ENCODE measurements at places on chromosomes 7 and 10.

DNA sequence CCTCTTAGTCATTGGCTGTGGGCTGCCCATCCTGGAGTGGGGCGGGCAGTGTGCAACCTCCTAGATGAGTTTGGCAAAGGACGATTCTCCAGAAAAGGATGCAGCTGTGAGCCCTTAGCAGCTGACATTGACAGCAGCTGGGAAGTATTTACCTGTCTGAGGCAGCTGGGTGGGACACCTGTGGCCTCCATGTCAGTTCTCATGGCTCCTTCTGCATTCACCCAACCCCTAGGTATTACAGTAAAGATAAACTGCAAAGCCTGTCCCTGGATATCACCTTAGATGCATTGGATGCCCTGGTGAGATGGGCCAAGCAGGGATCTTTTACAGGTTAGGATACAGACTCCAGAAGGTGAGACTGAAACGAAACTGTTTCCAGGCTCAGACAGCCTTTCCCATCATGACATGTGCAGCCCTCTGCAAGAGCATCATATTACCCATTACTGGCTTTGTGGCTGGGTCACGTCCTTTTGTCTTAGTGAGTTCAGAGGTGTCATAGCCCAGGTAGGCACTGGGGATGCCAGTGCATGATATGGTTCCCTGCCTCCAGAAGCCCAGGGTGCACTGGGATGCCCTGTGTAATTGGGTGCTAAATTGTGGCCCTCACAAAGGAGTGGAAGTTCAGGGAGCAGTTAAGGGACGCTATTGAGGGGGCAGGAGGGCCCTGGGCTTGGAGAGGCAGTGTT, 28.9 kb downstream of the MINDY4 start:
- DNase-seq = no peak

- no peak for DNase-seq
Measured at GRCh38 chr10:1774796-1775195, 37.5 kb upstream of the ADARB2 start.

DNA sequence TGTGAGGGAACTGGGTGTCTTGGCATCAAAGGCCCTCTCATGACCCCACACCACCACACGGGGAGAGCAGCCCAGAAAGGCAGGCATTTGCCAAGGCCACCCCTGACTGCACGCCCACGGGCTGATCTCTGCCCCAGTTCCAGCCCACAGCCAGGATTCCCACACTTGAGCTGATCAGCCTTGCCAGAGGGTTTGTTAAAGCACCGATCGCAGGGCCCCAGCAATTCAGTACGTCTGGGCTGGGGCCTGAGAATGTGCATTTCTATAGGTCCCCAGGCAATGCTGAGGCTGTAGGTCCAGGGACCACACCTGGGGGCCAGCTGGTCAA, 103.9 kb downstream of the TNS3 start:
- DNase-seq = no peak

DNA sequence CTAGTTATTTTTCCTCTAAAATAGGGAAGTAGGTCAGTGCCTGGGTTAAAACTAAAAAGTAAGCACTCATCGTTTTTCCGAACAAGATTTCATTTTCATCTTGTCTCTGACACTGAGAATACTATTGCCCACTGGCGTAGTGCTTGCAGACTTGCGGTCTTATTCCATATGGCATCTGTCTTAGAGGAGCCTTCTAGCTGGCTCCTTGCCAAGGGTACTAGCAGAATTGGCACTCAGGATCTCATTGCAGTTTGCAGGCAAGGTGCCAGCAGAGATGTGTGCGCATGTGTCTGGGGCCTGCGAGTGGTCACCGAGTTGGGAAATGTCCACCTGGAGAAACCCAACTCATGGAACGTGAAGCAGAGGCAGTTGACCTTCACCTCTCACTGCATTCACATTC, 143.4 kb downstream of the CELF2 start:
- DNase-seq = no peak

DNA sequence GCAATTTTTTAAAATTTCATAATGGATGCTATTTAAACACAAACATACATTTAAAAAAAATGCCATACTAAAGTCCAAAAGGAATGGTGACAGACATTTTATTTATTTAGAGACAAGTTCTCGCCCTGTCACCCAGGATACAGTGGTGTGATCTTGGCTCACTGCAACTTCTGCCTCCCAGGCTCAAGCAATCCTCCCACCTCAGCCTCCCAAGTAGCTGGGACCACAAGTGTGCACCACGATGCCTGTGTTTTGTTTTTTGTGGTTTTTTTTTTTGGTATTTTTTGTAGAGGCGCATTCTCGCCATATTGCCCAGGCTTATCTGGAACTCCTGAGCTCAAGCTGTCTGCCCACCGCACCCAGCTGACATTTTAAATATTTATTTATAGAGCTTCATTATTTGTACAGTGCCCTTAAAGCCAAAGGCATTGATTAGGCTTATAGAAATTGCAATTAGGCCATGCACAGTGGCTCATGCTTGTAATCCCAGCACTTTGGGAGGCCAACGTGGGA, 703.5 kb downstream of the AUTS2 start:
- DNase-seq = no peak

- DNase-seq = no peak
Measured at GRCh38 chr7:143367972-143368371, 5.5 kb upstream of the FAM131B start.

DNA sequence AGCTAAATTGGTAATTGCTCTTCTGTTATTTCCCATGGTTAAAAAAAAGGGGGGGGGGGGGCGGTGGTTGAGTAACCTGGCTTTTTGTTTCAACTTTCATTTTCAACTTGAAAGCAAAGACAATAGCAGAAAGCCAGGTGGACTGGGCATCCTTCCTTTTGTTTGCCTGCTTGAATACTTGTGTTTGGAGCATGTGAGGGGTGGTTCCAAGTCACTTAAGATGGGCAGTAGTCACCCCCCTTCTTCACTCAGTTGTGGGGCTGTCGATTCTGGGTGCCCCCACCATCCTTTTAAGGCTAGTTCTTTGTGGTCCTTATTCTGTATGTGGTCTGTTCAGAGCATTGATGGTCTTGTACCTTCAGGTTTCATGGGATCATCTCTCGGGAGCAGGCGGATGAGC, 165.6 kb upstream of the PRR15 start:
- DNase-seq = no peak

- DNase-seq = no peak
Measured at GRCh38 chr10:62248465-62248864, 20.2 kb downstream of the RTKN2 start.

GRCh38 chr10:128631801-128632241, 505.6 kb upstream of the MKI67 start:
- no peak for DNase-seq

- no peak for DNase-seq
Measured at GRCh38 chr10:113427236-113427735, 125.6 kb upstream of the HABP2 start.

DNA sequence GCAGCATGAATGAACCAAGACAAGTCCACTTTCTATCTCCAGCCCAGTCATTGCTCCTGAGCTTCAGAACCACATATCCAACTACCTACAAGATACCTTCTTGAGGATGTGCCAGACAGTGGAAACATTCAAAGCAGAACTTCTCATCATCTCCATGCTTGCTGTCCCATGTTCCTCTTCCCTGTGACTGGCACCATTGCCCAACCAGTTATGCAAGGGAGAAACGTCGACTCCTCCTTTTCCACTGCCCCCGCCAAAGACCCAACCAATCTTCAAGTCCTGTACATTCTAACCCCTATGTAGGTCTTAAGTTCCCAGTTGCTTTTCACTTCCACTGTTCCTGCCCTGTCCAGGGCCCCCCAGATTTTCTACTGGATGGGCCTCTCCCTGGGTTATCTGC, 225.7 kb downstream of the RPS24 start:
- DNase-seq = no peak

- DNase-seq = no peak
Measured at GRCh38 chr7:7965301-7965700, 3.3 kb upstream of the GLCCI1 start.

DNA sequence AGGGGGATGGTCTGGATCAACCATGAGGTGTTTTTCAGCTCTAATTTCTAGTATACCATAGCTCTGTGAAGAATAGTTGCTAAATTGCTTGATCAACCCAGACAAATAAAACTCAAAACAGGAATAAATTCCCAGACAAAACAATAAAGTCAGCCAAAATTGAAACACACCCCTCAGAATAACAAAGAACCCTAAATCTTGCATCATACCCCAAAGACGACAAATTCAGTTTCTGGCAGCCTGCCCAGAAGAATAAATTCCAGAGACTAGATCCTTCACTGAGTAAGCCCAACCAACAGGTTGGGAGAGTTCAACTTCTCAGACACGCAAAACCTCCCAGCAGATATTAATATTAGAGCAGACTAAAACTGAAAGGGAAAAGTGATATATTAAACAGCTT, 11.2 kb upstream of the SEM1 start:
- no peak for DNase-seq

DNA sequence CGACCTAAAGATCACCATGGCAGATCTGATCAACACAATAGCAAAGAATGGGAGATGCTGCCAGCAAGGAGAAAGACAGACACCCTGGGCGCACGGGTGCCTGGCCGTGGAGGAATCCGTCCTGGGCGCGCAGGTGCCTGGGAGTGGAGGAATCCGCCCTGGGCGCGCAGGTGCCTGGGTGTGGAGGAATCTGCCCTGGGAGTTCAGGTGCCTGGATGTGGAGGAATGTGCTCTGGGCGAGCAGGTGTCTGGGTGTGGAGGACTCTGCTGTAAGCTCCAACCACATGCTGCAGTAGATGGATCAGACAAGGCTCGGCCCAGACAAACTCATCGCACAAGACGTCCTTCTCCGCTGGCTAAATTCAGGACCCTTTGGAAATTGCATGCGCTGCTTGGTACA, 346.3 kb upstream of the ADARB2 start:
- DNase-seq = no peak

GRCh38 chr10:4240608-4241197, 455.7 kb upstream of the KLF6 start:
- DNase-seq = no peak

- DNase-seq = no peak
Measured at GRCh38 chr7:96521068-96521894, 188.4 kb downstream of the SEM1 start.

DNA sequence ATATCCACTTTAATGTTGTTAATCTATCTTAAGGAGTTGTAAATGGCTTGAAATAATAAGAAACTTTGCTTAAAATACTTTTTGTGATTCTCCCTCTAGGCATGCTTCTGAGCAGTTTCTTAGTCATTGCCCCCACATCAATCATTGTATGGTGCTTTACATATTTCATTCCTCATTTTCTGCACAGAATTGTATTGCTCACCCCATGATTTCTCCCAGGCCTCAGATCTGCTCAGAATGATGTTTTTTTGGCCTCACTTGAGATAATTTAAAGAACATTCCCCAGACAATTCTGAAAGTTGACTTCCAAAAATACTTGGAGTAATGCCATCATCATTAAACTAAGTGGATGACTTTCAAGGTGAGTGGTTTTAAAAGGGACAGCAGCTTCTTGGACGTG, 82.1 kb upstream of the PRPS1L1 start:
- DNase-seq = no peak

- no peak for DNase-seq
Measured at GRCh38 chr7:17660116-17660515, 280.2 kb downstream of the SNX13 start.

- DNase-seq = no peak
Measured at GRCh38 chr7:47080816-47081215, 501.1 kb downstream of the TNS3 start.

DNA sequence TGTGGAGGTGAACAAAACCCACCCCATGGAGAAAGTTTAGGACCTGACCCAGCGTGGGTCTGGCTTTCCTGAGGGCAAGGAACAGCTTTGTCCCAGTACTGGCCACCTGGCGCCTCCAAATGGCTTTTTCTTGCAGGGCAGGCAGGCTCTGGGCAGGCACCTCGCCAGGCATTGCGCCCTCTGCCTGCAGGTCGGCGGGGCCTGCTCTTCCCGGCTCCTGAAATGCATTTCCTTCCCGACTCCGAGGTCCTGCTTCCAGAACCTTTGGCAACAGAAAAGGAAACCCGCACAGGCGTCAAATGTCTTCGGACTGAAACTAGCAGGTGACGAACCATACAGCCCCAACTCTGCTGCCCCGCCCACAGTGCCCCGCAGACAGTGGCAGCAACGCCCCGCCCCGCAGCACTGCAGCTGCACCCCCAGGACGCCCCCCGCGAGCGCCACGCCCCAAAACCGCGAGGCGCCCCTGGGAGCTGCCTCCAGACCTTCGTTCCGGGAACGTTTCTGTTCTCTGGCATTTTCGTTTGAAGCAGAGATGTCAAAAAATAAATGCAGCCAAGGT, 65.5 kb downstream of the C10orf143 start:
- no peak for DNase-seq

DNA sequence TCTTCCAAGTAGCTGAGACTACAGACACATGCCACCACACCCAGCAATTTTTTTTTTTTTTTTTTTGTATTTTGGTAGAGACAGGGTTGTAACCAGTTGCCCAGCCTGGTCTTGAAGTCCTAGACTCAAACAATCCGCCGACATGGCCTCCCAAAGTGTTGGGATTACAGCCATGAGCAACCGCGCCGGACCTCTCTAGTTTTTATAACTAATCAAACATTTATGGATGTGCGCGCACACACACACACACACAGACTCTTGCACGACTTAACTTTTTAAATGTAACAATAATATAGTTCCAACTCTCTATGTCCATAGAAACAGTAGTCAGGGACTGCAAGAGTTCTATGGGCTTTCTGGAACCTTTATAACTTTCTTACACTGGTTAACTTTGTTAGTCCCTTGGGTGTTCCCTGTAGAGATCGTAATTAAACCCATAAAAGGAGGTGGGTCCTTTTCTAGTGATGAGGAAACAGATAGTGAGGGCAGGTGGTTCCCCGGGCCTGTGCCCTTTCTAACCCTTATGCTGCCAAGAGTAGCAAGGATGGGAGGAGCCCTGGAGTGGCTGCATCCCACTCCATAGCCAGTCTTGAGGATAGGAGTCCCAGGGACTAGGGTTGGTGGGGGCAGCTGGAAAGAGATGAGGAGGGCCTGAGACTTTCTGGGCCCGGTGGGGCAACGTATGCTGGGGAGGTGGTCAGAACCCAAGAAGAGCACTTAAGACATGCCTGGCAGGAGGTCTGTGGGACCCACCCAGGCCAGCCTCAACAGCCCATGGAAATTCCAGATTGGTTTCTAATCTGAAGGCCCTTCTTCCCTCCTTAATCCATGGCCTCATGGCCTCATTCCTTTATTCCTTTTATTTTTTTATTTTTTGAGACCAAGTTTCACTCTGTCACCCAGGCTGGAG, 8.6 kb downstream of the MARVELD1 start:
- no peak for DNase-seq

DNA sequence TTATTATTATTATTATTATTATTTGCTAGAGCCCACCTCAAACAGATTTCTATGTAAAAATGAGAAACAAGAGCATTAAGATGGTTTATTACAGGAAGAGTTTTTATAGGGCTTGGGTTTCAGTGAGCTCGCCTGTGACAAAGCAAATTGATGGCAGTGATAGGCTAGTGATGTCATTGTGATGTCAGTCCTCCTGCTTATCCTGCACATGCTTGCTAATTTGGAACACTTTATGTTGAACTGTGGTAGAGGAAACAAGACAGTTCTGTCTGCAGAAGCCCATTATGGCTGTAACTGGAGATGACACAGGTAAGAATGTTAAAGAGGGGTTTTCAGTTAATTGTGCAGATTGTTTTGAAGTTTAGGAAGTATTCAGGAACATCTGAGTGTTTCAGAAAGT, 68.3 kb downstream of the CREM start:
- no peak for DNase-seq

GRCh38 chr7:18762189-18762588, 266.6 kb downstream of the HDAC9 start:
- no peak for DNase-seq
